ENCODE measurements at places on chromosomes 7 and 10.

DNA sequence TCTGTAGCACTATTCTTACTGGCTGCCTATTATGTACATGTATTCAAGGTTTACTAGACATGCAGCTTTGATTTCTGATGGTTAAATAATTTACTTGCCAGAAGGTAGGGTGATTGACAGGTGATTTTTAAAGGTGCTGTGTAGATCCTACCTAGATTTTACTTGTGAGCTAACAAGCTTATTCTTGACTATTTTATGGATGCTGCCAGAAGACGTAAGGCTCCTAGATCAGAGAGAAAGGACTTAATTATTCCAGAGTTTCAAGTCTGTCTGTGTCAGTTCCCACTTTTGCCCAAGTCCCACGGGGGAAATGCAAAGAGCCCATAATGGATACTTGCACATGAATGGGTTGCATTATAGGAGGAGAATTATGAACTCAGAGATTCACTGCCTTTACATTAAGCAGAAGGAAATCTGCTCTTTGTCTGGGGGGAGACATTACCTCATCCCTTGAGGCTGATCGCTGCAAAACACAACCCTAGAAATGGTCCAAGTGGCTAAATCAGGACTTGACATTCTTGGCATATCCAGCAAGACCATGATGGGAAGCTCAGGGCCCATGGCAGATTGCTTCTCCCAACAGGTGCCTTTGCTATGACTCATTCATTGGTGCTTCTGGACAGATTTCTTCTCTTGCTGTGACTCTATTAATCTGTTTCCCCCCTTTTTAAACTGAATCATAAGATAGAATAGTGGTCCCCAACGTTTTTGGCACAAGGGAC lies 32.1 kb downstream of the GPR158 start:
- no peak for DNase-seq

DNA sequence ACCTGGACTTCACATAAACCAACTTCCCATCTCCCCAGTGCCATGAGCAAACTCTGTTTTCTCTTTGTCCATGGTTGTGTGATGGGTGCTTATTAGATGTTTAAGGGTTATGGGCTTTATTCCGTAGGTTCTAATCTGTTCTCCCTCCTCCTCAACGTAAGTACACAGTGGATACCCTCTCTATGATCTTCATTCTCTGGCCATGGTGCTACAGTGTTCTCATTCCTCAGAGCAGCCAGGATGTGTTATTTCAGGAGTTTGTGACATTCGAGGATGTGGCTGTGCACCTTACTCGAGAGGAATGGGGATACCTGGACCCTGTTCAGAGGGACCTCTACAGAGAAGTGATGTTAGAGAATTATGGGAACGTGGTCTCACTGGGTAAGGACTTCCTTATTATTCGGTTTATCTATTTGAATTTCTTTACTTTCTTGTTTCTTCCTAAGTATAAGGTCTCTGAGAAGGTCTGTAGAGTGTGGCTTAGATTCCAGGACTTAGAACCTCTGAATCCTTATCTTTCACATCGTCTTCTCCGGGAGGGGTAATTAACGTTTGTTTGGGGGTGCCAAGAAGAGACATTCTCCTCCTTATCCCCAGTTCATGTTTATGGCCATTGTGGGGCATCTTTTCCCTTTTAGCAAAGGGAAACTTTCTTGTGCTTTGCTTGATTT lies 3.8 kb downstream of the ZNF655 start:
- DNase-seq = no peak

GRCh38 chr10:119209035-119209735 lies 1.8 kb downstream of the GRK5 start:
- DNase-seq = peak; percentile 45

DNA sequence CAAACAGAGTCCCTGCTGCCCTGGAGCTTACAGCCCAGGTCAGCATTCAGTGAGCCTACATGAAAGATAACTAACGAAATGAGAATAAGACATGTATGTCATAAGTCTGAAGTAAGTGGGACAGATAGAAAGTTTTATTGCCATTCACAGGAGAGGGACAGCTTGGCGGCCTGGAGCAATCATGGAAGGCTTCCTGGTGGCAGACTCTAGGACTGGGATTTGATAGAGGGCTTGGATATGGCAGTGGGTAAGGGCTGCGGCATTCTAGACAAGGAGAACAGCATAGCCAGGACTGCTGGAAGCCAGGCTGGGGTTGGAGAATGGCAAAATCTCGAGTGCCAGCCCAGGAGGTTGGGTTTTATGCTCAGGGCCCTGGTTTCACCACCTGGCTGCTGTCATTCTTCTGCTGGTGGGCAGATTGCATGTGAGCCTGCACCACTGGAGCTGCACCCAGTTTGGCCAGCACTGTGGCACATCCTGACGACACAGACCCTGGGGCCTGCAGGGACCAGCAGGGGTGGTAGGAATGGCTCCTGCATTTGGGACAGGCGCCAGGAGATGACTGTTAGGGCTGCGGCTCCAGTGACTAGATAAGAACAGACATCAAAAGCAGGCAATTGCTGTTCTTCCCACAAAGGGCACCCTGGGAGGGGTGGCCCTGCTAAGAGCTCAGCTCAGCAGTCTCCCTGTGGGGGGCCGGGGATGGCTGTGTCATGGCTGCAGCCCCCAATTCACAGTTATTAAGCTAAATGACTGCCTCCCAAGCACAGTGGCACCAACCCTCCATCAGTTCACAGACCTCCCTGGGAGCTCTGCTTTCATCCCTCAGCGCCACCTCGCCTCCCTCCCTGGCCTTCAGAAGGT lies 161.1 kb downstream of the RPS24 start:
- DNase-seq = no peak

GRCh38 chr10:3777981-3778691 lies 6.9 kb downstream of the KLF6 start:
- DNase-seq = no peak

DNA sequence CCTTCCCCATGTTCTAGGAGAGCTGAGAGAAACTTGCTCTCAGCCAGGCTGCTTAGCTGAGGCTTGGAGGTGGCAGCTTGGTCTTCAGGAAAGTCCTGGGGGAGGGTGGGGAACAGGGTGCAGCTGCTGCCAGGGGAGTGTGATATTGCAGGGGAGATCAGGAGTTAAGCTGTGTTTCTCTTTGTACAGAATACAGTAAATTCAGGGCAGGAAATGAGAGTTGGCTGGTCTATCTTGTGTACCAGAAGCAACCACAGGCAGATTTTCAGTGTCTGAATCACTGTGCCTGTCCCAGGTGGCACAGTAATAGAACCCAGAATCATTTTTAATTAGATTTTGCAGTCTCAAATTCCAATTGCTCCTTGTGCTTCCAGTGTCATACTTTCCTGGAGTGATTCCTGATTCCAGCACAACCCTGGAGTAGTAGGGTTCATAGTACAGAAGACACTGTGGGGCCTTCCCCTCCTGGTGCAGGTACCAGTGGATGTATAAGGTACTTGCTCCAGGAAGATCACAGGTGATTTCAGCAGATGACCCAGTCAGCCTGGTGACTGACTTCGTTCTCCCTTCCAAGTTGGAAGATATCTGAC lies 94.0 kb upstream of the TARP start:
- DNase-seq = peak; percentile 0

DNA sequence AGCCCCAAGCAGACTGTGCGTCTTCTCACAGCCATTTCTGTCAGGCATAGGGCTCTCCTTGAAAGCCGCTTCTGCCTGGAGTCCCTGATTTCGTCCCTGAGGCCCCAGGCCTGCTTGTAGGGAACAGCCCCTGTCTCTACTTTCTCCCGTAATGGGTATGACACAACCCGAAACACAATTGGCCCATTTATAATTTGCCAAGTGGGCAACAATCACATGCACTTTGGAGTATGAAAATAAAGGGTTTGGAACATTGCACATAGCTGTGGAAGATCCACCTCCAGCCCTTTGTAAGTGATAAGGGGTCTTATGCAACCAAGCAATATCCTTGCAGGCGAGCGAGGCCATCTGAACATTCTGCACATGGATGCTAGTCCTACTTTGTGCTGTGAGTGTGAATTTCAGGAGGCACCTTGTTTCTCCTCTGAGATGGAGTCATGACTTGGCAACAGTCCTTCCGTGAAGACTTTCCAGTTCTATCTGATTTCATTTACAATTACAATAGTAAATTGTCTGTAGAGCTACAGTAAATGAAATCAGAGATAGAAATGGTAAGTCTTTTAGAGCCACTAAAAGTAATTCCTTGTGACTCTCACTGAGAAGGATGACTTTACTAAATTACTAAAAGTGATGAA lies 141.5 kb downstream of the CUBN start:
- no peak for DNase-seq

All from LoVo (cell line).